T-helper 9 cell (primary cell): ENCODE measurements at places on chromosomes 6 and 20.

- DNase-seq: no peak
Observed at GRCh38 chr6:24489470-24489869, at the start of gene GPLD1. TSS of gene GPLD1 (minus strand) at chr6:24489578. CDS start at chr6:24489511, 67 bp downstream.

DNA sequence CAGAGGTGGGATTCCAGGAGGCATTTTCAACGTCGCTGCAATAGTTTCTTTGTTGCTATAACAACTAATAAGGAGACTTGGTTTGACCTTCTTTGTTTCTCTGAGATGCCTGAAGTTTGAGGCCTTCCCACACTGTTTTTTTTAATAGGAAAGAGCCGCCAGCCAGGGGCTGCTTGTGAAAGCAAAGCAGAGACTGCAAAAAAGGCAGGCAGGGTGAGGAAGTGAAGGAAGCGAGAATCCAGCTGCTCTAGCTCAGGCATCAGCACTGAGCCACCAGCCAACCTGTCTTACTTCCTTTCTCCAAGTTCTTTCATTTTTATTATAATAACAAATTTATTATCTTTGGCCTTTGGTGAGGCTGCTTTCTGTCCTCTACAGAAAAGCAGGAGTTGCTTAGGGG, 179.1 kb downstream of the DOK5 start:
- DNase-seq: no peak

DNA sequence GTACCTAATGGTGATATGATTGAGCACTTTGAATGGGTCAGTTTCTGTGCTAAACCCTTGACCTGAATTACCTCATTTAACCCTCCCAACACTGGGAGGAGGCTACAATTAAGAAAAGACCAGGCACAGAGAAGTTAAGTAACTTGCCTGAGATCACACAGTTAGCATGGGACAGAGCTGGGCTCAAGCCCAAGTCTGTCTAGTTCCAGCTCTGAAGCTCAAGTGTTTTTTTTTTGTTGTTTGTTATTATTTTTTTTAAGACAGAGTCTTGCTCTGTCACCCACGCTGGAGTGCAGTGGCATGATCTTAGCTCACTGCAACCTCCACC, 4.0 kb downstream of the FAM83D start:
- no peak for DNase-seq

- no peak for DNase-seq
Observed at GRCh38 chr20:23683281-23683680, 5.6 kb downstream of the CST4 start.

- no peak for DNase-seq
Observed at GRCh38 chr6:44224965-44225305, 1.5 kb downstream of the SLC29A1 start.

DNA sequence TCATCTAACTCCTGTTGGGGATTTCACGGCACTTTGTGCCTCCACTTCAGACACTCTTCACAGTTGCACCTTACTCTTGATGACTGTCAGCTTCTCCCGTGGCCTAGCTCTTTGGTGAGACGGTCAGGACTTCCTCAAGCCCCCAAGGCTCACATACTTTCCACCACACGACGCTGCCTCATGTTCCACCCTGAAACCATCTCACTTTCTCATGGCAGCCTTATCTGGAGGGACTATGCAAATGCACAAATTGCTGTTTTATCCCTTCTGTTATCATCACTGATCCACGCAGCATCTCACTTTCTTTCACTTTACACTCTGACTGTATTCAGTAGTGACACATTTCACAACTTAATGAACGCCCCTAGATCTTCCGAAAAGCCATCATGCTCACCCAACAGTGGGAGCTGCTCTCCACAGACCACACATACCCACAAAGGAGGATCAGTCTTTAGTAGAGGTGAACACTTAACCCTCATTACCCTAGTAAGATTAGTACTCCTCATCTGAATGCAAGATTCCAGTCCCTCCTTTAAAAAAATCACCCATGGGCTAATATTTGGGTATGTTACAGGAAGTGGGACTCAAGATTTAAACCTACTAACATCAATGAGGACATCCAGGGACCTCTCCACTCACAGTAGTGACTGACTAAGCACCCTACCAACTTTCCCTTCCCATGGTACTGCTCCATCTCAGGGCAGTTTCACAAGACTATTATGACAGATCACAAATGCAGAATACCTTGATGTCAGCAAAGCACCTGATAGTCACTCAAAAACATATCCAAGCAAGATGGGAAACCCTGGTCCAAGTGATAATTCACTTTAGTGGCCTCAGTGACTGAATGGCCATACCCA, 35.4 kb downstream of the FYN start:
- DNase-seq: no peak

GRCh38 chr6:85483846-85484245, 34.0 kb downstream of the NT5E start:
- no peak for DNase-seq

- no peak for DNase-seq
Observed at GRCh38 chr6:140566781-140567277, 1192.4 kb upstream of the CITED2 start.

- DNase-seq: no peak
Observed at GRCh38 chr6:101445527-101445926, 52.0 kb downstream of the GRIK2 start.

GRCh38 chr6:90709431-90709996, 122.6 kb upstream of the MAP3K7 start:
- no peak for DNase-seq

DNA sequence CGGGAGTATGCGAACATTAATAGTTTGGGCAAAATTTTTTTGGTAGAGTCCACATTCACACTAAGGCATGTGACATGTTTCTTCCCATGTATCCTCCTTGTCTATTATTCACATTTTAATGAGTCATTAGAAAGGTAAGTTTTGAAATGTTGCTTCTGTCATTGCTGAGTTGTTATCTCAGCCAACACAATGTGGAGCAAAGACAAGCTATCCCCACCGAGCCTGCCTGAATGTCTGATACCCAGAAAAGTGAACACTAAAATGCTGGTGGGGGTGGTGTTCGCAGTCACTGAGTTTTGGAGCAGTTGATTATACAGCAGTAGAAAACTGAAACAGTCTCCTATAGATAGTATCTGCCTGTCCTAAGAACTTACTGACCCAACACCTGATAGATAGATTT, 68.3 kb upstream of the ASF1A start:
- DNase-seq: no peak
